ENCODE measurements at places on chromosomes 4 and X.

GRCh38 chrX:9269134-9269533 lies 195.7 kb upstream of the TBL1X start:
- no peak for DNase-seq

- no peak for DNase-seq
Measured at GRCh38 chr4:56146956-56147355, 198.2 kb downstream of the CEP135 start.

DNA sequence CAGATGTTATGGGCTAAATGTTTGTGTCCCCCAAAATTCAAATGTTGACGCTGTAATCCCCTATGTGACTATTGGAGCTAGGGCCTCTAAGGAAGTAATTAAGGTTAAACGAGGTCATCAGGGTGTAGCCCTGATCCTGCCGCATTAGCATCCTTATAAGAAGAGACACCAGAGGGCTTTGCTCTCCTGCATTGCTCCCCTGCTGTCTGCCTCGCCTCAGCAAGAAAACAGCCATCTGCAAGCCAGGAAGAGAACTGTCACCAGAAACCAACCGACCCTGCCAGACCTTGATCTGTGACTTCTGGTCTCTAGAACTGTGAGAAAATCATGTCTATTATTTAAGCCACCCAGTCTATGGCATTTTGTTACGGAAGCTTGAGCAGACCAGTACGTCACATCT lies 331.9 kb downstream of the DCTD start:
- DNase-seq: no peak

GRCh38 chr4:162059656-162060055 lies 104.1 kb downstream of the FSTL5 start:
- DNase-seq: no peak

- no peak for DNase-seq
Measured at GRCh38 chrX:11189097-11189496, 78.0 kb downstream of the HCCS start.

GRCh38 chr4:97866821-97867556 lies 276.3 kb downstream of the STPG2 start:
- no peak for DNase-seq

DNA sequence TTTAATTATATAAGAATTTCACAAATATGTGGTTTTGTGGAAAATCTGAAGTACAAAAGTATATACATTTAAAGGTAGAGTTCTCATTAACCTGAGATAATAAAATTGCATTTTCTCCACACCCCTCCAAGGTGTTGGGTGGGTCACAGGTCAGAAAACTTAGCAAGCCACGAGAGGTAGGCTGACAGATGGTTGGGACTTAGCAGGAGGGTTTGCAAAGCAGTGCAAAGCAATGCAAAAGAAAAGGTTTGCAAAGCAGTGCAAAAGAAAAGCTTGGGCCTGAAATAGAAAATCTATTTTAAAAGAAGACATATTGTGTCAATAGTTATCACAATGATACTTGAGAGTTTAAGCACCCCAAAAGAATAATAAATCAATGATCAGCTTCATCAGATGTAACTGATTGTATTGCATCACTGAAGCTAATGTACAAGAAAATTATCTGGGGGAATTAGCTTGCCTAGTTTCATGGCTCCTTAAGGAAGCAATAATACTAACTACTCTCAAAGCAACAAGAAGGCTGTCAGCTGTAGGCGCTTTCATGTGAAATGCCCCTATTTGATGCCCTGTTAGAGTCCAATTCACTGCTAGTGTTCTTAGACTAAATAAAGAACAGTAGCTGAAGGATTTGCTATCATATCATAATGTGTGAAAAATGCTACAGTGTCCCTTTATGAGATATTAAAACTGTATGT lies 319.5 kb downstream of the KCNIP4 start:
- DNase-seq: no peak

- no peak for DNase-seq
Measured at GRCh38 chrX:29671421-29671820, 543.9 kb upstream of the MAGEB2 start.

GRCh38 chrX:127243654-127244053 lies 424.1 kb downstream of the PRR32 start:
- no peak for DNase-seq

GRCh38 chr4:123343400-123344041 lies 53.1 kb upstream of the SPRY1 start:
- no peak for DNase-seq

- DNase-seq: no peak
Measured at GRCh38 chrX:40543661-40544328, 37.0 kb upstream of the ATP6AP2 start.

DNA sequence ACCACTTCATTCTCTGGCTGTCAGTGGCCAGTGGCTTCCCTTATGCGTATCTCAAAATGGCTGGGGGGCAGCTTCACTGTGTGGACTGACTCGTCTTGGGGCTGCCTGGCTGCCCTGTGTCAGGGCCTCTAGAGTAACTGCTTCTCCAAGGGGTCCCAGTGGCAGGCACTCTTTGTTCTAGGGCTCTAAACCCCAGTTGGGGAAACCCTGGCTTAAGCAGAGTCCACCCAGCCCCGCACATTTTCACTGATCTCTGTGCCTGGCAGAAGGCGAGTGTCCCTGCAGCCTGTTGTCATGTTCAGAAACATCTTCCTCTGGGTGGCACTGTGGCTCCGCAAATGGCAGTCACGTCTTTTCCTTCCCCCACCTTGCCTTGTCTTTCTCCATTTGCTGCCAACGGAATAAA lies 59.7 kb downstream of the NBDY start:
- no peak for DNase-seq

GRCh38 chr4:41174444-41174843 lies 39.9 kb downstream of the APBB2 start:
- DNase-seq: no peak

GRCh38 chr4:35105486-35105885 lies 1138.8 kb downstream of the ARAP2 start:
- DNase-seq: no peak

- DNase-seq: no peak
Measured at GRCh38 chr4:28093071-28093470, 1232.4 kb downstream of the STIM2 start.

- no peak for DNase-seq
Measured at GRCh38 chrX:70084592-70085240, 22.5 kb downstream of the OTUD6A start.

- no peak for DNase-seq
Measured at GRCh38 chrX:11311706-11312105, 18.5 kb downstream of the AMELX start.

- DNase-seq: peak; percentile 35
Measured at GRCh38 chrX:12610079-12610478, 181.1 kb upstream of the PRPS2 start.

GRCh38 chr4:40327340-40327739 lies 7.8 kb upstream of the CHRNA9 start:
- DNase-seq: no peak

GRCh38 chrX:45479835-45480422 lies 279.3 kb upstream of the DIPK2B start:
- DNase-seq: peak; percentile 84

- no peak for DNase-seq
Measured at GRCh38 chr4:174460684-174461083, 61.6 kb downstream of the HPGD start.

DNA sequence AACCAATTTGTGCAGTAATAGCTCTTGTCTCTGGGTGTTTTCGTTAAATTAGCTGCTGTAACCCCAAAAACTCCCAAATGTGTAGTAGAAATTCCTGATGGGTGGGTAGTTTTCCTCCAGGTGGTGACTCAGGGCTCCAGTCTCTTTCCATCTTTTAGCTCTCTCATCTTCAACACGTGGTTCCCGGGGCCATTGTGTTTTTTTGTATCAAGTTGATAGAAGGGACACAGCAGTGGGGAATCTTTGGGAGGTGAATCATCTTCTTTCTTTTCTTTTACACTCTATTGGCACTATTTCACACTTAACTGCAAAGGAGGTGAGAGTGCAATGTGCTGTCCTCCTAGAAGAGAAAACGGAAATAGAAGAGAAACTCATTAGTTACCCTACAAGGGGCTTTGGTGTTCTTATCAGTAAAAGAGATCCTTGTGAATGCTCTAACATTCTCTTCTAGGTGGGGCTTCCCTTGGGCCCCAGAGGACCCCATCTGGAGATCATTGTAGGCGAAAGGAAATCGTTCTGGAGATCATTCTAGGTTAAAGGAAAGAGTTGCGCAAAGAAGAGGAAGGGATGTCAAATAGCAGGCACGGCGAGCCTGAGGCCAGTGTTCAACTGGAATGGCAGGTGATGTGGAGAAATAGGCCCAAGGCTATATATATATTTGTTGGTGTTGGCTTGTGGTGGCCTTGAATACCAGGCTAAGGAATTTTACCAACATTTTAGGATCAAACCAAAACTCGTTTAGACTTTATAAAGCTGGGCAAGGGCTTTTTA lies 68.2 kb upstream of the ACSL1 start:
- no peak for DNase-seq

- DNase-seq: no peak
Measured at GRCh38 chrX:3699821-3700381, 13.5 kb downstream of the PRKX start.

GRCh38 chr4:13860126-13860525 lies 232.6 kb upstream of the BOD1L1 start:
- no peak for DNase-seq

DNA sequence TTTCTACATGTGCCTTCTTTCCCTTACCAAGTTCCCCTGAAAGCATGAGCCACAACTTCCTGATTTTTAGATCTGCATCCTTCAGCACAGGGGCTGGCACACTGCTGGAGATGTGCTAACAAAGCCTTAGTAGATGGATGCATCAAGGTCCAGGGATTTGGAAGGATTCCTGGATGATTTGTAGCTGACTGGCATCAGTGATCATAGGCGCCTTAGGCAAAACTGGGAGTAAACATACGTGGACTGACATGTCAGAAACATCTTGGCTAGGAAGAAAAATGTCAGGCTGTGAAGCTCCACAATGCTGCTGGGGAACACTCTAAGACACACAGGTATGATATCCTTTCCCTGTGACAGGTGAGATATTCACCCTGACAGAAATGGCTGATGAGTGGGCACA lies 156.4 kb downstream of the AMELX start:
- DNase-seq: no peak

DNA sequence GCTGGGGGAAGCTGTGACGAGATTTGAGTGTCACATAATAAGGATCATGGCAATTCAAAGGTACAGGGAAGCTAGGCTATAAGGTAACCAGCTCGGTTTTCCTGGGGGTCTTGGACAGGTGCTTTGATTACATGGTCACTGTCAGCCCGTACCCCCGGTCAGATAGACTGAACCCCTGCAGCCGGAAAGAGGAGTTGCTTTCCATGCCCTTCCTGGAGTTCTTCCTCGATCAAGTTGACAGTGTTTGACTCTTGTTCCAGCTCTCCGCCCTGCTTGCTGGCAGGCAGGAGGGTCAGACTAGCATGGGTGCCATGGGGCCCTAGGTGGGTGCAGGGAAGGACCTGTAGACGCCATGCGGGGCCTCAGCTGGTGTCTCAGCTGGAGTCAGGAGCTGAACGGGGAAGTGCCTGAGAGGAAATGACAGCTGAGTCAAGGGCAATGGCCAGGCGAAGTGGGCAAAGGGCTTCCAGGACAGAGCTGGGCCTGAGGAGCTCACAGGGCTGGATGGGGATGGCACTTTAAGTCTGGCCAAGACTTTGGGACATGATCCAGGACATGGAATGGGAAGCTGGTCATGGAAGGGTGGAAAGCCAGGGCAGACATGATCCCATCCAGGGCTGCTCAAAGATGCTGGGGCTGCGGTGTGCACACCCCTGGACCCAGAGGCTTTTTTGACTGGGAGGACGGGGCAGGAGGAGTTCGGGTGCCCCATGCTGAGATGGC lies 1.6 kb downstream of the TMEM187 start:
- DNase-seq: no peak

DNA sequence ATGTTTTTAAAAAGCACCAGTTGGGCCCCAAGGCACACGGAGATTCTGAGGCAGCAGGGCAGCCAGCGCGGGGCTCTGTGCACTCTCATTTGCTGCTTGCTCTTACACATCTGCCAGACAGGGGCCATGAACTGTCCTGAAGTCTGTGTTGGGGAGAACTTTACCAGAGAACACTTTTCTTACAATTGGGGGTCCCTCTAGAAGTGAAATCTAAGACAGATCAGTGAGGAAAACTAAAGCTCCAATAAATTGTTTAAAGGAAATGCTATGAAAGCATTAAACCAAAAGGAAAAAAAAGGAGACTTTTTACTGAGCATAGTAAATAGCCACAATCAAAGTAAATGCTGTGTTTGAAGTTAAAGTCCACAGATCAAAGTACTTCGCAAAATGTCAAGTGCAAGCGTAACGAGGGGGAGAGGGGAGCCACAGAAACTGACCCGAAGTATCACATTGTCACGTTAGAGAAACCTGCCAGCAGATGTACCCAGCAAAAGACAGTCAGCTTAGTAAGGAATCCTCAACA lies 37.8 kb downstream of the SORBS2 start:
- DNase-seq: no peak

GRCh38 chr4:171718069-171718468 lies 95.1 kb upstream of the GALNTL6 start:
- no peak for DNase-seq

- no peak for DNase-seq
Measured at GRCh38 chr4:30847167-30847566, 127.0 kb downstream of the PCDH7 start.

GRCh38 chrX:101931488-101932248 lies at the start of gene ZMAT1:
Gene ZMAT1 (minus strand): TSS chrX:101932027. CDS start chrX:101932008, 19 bp downstream.
- peak; percentile 40 for DNase-seq

GRCh38 chrX:141632124-141632523 lies 42.6 kb downstream of the SPANXA2 start:
- DNase-seq: no peak

GRCh38 chr4:90130076-90130475 lies 2.9 kb downstream of the CCSER1 start:
- no peak for DNase-seq

DNA sequence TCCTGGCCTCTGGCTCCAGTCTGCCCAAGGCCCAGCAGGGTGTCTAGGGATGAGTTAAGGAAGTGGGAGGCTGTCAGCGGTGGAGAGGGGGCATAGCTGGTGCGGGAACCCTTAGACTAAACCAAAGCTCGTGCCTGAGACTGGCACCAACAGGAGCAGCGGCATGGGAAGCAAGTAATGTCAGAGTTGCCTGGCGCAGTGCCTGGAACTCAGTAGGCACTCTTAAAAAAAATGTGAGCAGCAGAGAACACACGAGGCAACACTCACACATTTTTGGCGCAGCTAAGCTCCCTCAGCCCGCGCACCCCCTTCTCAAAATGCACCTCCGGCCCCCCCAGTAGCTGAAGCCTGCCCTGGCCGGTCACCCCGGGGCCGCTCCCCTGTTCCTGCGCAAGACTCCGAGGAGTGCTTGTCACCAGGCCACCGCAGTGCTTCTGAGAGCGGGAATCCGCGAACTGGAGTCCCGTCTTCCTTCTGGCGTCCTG lies 583 bp downstream of the GABRE start:
- DNase-seq: no peak

- no peak for DNase-seq
Measured at GRCh38 chr4:186727169-186727976, 3.7 kb upstream of the FAT1 start.

- DNase-seq: no peak
Measured at GRCh38 chr4:161728929-161729328, 434.9 kb downstream of the FSTL5 start.

- DNase-seq: peak; percentile 72
Measured at GRCh38 chrX:38052096-38052495, 45.7 kb downstream of the SYTL5 start.

DNA sequence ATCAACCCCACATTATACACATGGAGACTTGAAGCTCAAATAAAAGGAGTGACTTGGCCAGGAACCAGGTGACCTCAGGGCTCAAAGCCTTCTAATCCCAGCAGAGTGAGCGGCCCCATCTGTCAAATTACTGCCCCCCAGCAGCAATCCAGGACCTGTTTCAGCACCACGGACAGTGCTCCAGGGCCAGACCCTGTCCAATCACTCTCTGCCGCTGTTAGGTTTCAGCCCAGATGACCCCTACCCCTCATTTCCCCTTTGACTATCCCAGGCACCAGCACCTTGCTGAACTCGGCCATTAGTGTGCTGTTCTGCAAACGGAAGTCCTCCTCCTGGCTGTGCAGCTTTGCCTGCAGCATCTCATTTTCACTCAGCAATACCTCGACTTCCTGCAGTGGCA lies 5.1 kb downstream of the GRIPAP1 start:
- no peak for DNase-seq
